Endodermal cell (in vitro differentiated cells): ENCODE measurements at places on chromosomes 3 and 15.

GRCh38 chr15:41125931-41126642, 10.0 kb upstream of the INO80 start:
- DNase-seq, result no peak

DNA sequence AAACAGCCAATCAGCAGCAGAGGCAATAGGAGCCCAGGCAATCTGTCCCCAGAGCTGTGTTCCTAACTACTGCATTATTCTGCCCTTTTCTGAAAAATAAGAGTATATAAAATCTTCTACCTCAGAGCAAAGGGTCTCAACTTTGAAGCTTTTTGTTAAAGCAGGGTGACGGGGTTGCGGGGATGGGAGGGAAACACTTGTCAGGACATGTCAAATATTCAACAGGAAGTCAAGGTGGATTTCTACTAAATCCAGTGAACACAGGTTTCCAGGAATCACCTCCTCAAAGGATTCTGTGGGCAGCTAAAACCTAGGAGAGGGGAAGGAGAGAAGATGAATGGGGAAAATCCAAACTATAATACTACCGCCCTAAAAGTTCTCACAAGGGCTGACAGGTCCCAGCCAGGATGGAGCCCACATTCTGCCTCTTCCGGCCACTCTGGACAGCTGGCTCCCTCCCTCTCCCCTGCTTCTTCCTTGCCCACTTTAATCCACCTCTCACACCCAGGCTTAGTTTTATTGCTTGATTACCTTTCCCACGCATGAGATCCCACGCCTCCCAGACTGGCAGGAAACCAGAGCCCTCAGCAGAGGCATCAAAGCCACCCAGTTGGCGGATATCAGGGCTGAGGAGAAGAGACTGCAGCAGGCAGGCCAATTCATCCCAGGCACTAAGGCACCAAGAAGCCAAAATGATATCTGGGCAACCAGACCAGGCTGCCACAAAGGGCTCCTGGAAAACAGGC, 77.2 kb downstream of the OSBPL10 start:
- DNase-seq, result no peak

- DNase-seq, result no peak
Observed at GRCh38 chr3:24550588-24550987, 55.9 kb upstream of the THRB start.

DNA sequence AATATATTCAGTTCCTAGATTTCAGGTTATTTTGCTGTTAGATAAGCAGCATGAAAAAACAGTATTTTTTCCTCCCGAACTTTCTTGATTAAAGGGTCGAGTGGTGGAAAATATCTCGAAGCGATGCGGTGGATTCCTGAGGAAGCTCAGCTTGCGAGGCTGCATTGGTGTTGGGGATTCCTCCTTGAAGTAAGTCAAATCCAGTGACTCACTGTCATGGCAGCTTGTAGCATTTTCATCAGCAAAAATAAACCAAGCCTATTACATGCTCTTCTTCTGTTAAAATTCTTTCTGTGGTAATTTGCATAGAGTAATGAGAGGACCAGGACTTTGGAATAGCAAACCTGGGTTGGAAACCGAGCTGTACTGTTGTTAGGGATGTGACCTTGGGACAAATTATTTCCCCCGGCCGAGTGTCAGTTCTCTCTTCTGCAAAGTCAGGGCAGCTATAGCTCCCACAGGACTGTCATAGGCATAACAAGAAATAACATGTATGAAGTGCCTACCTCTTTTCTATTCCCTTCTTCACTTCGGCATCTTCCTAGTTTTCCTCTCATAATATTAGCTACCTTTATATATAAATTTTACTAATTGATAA, 75.6 kb downstream of the UBP1 start:
- DNase-seq, result peak; percentile 33

DNA sequence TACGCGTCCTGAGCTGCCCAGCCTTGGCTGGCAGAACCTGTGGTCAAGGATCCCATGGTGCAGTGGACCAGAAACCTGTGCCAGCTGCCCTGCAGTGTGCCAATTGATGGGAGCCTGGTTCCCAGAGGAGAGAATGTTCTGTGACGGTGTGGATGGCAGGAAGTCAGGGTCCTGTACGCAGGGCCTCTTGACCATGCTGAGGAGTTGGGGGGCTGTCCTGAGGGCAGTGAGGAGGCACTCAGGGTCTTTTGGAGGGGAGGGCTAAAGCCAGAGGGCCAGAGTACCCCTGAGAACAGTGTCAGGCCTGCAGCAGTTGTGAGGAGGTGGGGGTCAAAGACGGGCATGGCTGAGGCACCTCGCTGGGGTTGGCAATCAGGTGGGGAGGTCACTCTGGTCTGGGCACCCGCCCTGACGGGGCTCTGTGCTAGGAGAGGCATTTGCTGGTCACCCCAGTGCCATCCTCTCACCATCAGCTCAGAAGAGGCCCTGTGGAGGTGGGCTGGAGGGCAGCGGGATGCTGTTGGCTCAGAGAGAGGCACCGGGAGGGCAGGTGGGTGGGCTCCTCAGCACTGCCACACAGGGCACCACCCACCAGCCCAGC, 61.0 kb downstream of the SCN5A start:
- peak; percentile 26 for DNase-seq

DNA sequence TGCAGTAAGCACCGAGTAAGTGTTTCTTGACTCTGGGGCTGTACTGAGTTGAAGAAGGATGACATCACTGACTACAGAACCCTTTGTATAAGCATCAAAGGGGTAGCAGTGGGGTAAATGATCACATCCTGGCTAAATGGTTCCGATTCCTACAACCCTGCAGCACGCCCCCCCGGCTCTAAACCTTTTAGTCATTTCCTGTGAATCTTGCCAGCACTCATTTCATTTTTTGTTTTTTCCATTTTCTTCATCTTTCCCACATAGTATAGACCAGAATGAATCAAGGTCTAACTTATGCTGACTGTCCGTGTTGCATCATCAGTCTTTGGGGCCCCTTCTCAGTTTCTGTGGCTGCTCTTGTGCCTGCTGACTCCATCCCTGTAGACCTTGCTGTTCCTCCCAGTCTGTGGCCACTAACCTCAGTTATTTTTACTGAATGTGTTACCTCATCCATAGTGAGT, 383.1 kb upstream of the TPRG1 start:
- DNase-seq, result no peak

DNA sequence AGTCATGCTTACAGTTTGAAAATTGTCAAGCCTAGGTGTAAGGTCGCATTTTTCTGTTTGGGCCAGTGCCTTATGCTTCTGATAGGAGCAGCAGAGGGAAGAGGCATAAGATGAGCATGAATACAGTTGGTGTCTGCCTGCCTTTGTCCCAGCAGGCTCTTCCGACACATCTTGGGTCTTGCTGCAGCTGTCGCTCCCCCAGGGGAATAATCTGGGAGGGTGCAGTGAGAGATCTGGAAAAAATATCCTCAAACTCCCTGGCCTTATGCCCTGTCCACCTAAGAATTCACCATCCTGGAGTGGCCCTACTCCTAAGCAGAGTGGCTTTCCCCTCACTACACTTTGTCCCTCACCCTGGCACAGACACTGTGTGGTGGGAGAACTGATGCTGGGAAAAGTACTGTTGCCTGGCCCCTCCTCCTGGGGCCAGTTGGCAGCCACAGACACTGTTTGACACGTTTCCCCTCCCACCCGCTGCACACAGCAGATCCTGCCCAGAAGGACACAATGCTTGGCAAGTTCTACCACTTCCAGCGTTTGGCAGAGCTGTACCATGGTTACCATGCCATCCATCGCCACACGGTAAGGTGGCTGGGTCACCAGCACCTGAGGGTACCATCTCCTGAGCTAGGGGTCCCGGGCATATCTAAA, 21.1 kb upstream of the RHO start:
- DNase-seq, result no peak

DNA sequence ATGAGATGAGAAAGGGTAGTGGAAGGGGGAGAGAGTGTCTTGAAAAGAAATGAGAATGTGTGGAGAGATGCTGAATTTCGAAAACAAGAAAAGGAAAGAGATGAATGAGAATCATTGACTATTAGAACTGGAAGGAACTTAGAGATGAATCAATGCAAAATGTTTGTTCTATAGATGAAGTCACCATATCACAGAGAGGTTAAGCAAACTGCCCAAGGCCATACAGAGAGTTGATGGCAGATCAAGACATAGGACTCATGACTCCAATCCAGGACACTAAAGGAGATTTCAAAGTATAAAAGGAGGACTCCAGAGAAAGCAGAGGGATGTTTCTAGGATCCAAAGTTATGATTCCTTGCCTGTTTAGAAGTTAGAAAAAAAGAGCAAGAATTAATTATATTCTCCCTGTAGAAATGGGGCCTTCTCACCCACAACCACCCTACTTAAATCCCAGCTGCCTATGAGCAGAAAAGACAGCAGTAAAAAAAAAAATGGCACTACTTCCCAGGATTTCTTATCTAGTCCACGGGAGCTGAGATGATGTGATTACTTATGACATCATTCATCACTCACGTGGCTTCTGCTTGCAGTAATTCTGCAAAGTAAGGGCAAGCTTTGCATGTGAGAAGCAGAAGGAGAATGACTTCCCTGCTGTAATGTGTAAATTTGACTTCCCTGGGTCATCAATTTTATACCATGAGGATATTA, 210.8 kb upstream of the MRPL3 start:
- no peak for DNase-seq

- no peak for DNase-seq
Observed at GRCh38 chr3:150170852-150171520, 200.3 kb upstream of the PFN2 start.

- DNase-seq, result no peak
Observed at GRCh38 chr3:143535994-143536784, 312.1 kb downstream of the SLC9A9 start.

DNA sequence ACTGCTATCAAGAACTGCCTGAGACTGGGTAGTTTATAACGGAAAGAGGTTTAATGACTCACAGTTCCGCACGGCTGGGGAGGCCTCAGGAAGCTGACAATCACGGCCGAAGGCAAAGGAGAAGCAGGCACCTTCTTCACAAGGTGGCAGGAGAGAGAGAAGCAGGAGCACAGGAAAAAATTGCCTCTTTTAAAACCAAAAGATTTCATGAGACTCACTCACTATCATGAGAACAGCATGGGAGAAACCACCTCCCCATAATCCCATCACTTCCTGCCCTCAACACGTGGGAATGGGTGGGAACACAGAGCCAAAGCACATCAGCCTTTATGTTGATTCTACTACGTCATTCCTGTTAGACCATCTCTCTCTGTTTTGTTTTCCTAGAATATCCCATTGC, 650.9 kb upstream of the SEMA6D start:
- DNase-seq, result peak; percentile 47

GRCh38 chr3:52926554-52926953, 29.2 kb upstream of the STIMATE start:
- no peak for DNase-seq

GRCh38 chr15:65132878-65133547, 595 bp downstream of the PDCD7 start:
- DNase-seq, result peak; percentile 81
